Muscle of leg (tissue), 16 donors: ENCODE measurements at places on chromosomes 3 and 15. TPM values are rescaled to one million over a fixed set of nuclear protein-coding genes. Genes with fewer than 3 reads are reported as not detected.

GRCh38 chr3:158097593-158098308 lies 8.5 kb downstream of the SHOX2 start:
- H3K4me1 ChIP-seq = peaks cover 24% of the 10 kb centered on the region
- peak overlapping the region; percentile 40 for H3K4me3 ChIP-seq
- peak overlapping the region; percentile 24 for H3K27ac ChIP-seq
- H3K36me3 ChIP-seq = peaks cover 13% of the 10 kb centered on the region
- DNase-seq = peak; percentile 72

GRCh38 chr3:177212278-177212610 lies 15.0 kb upstream of the TBL1XR1 start:
- no peak overlapping the region for H3K4me3 ChIP-seq
- H3K27me3 ChIP-seq = no peaks in the 10 kb centered on the region
- H3K27ac ChIP-seq = no peak overlapping the region
- no peak for DNase-seq
- H3K4me1 ChIP-seq = no peaks in the 10 kb centered on the region

DNA sequence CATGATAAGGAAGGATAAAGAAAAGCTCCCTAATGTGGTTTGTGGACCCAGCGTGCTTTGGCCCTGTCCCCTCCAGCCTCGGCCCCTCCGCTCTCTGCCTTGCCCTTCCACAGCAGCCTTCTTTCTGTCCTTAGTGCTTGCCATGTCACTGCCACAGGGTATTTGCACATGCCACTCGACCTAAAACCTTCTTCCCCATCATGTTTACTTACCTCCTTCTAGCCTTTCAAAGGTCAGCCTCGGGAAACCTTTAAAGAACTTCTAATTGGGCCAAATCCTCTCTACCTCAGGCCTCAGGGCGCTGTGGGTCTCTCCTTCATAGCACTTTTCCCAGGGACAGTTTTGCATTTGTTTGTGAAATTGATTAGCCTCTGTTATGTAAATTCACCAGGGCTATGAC lies 73.0 kb downstream of the SCN11A start:
- H3K4me3 ChIP-seq = no peak overlapping the region
- no peaks in the 10 kb centered on the region for H3K36me3 ChIP-seq
- H3K4me1 ChIP-seq = no peaks in the 10 kb centered on the region
- no peak for DNase-seq
- no peaks in the 10 kb centered on the region for H3K27me3 ChIP-seq

DNA sequence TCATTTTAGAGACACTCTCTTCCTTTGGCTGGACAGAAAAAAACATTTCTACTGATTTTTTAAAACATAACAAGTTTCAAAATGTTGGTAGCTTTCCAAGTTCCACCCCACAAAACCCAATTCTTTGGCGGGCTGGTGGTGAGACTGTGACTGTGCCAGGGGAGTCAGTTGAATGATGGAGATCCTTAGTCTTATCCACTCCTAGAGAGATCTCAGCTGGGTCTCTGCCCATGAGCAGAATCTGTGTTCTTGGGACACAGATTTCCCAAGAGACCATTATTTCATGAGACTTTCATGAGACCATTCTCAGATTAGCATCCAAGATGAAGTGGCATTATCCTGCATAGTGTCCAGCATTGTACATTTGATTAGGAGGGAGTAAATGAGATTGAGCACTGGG lies 135.1 kb upstream of the NPHP3 start:
- H3K27ac ChIP-seq = no peak overlapping the region
- DNase-seq = no peak
- no peak overlapping the region for H3K4me3 ChIP-seq
- no peaks in the 10 kb centered on the region for H3K4me1 ChIP-seq
- H3K27me3 ChIP-seq = no peaks in the 10 kb centered on the region

GRCh38 chr3:186832276-186832675 lies 10.2 kb upstream of the ADIPOQ start:
- H3K27me3 ChIP-seq = peaks cover 50% of the 10 kb centered on the region
- H3K4me1 ChIP-seq = peaks cover 5% of the 10 kb centered on the region
- no peaks in the 10 kb centered on the region for H3K36me3 ChIP-seq
- H3K27ac ChIP-seq = no peak overlapping the region
- H3K4me3 ChIP-seq = no peak overlapping the region
- peak; percentile 32 for DNase-seq

DNA sequence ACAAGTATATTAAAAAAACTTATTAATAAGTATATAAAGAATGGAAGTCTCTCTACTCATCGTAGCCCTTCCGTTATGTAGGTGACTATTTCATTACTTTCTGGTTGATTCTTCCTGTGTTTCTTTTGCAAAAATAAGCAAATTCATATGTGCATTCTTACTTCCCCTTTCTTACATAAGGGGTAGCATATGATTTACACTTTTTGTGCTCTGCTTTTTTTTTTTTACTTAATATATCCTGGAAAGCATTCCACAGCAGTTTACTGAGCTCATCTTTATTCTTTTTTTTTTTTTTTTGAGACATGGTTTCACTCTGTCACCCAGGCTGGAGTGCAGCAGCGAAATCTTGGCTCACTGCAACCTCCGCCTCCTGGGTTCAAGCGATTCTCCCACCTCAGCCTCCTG lies 12.9 kb downstream of the SCAMP5 start:
- H3K4me3 ChIP-seq = no peak overlapping the region
- no peaks in the 10 kb centered on the region for H3K4me1 ChIP-seq
- no peaks in the 10 kb centered on the region for H3K27me3 ChIP-seq

GRCh38 chr3:131025539-131025938 lies 1.1 kb downstream of the ASTE1 start:
- no peaks in the 10 kb centered on the region for H3K27me3 ChIP-seq
- H3K27ac ChIP-seq = no peak overlapping the region
- no peak for DNase-seq
- H3K4me1 ChIP-seq = peaks cover 7% of the 10 kb centered on the region
- H3K36me3 ChIP-seq = peaks cover 17% of the 10 kb centered on the region
- H3K4me3 ChIP-seq = no peak overlapping the region

GRCh38 chr3:73624821-73625665 lies at the start of gene PDZRN3:
TSS of gene PDZRN3 (minus strand) at chr3:73624941.
- H3K27me3 ChIP-seq = peaks cover 6% of the 10 kb centered on the region
- peak within 1 kb of the TSS; percentile 74 for H3K4me3 ChIP-seq
- peaks cover 2% of the 10 kb centered on the region for H3K36me3 ChIP-seq
- H3K4me1 ChIP-seq = peaks cover 38% of the 10 kb centered on the region

- no peak overlapping the region for H3K27ac ChIP-seq
- no peaks in the 10 kb centered on the region for H3K4me1 ChIP-seq
- no peaks in the 10 kb centered on the region for H3K27me3 ChIP-seq
- no peak overlapping the region for H3K4me3 ChIP-seq
- H3K36me3 ChIP-seq = peaks cover 5% of the 10 kb centered on the region
- no peak for DNase-seq
These were observed 67.1 kb downstream of the DLG1 start for GRCh38 chr3:197231321-197231720.

DNA sequence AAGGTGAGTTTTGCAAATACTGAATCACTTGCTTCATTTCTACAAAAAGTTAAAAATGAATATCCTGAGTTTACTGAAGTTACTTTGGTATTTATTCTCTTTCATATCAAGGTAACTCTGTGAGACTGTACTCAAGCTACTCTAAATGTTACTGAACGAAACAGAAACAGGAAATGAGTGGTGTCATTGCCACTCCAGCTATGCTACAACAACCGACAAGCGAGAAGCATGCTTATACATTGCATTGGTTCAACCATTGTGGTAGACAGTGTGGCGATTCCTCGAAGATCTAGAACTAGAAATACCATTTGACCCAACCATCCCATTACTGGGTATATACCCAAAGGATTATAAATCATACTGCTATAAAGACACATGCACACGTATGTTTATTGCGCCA lies 313.2 kb upstream of the THBS1 start:
- no peak overlapping the region for H3K4me3 ChIP-seq
- H3K4me1 ChIP-seq = peaks cover 2% of the 10 kb centered on the region
- no peak overlapping the region for H3K27ac ChIP-seq
- no peaks in the 10 kb centered on the region for H3K36me3 ChIP-seq
- no peaks in the 10 kb centered on the region for H3K27me3 ChIP-seq

GRCh38 chr3:42991341-42992315 lies 12.5 kb downstream of the GASK1A start:
- peaks cover 11% of the 10 kb centered on the region for H3K4me1 ChIP-seq
- H3K36me3 ChIP-seq = no peaks in the 10 kb centered on the region
- H3K4me3 ChIP-seq = no peak overlapping the region
- no peak overlapping the region for H3K27ac ChIP-seq
- no peaks in the 10 kb centered on the region for H3K27me3 ChIP-seq
- DNase-seq = no peak

DAZL gene
- polyA plus RNA-seq = not detected

SCN11A gene
- 2.9 TPM for polyA plus RNA-seq

STX19 gene
- polyA plus RNA-seq = 0.18 TPM

GOLGA6L26 gene
- polyA plus RNA-seq = not detected

TEX9 gene
- 1.8 TPM for polyA plus RNA-seq
